Naive thymus-derived CD4-positive, alpha-beta T cell (primary cell): ENCODE measurements at places on chromosomes 13 and 19.

DNA sequence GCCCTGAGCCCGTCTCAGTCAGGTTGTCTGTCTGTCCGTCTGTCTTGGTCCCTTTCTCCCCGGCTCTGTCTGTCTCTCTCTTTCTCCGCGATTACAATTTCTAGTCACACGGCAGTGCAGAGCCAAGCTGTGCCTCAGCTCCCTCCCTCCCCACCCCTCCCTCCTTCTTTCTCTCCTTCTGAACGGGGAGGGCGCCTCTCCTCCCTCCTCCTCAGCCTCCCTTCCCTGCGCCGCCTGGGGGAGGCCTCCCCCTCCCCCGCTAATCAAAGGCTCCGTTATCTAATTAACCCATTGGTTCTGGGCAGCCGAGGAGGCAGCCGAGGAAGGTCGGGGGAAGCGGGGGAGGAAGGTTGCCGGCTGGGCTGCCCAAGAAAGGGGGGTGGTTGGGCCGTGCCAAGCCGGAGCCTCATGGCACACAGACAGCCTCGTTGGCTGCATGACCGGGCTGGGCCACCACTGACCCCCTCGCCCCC, 16.5 kb downstream of the LRRC4B start:
- no peak for DNase-seq

DNA sequence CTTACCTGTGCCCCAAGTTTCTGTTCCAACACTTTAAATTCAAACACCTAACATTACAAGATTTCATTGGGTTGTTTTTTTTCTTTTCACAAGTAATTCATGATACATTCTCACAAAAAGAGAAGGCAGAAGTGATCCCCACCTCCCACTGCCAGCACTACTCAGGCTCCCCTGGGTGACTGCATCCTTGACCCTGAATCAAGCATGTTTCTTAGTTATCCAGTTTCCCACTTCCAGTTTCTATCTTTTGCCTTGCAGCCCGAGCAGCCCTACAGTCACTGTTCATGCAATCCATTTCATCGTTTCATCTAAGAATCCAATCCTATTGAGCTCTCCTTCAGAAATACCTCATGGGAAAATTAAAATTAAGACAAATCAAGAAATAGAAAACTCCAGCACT, 61.4 kb downstream of the RNASEH2B start:
- no peak for DNase-seq

- DNase-seq: no peak
These were observed 84.3 kb downstream of the RNASEH2B start for GRCh38 chr13:50993934-50994333.

- DNase-seq: no peak
These were observed 23.4 kb upstream of the CEACAM21 start for GRCh38 chr19:41552558-41552957.

DNA sequence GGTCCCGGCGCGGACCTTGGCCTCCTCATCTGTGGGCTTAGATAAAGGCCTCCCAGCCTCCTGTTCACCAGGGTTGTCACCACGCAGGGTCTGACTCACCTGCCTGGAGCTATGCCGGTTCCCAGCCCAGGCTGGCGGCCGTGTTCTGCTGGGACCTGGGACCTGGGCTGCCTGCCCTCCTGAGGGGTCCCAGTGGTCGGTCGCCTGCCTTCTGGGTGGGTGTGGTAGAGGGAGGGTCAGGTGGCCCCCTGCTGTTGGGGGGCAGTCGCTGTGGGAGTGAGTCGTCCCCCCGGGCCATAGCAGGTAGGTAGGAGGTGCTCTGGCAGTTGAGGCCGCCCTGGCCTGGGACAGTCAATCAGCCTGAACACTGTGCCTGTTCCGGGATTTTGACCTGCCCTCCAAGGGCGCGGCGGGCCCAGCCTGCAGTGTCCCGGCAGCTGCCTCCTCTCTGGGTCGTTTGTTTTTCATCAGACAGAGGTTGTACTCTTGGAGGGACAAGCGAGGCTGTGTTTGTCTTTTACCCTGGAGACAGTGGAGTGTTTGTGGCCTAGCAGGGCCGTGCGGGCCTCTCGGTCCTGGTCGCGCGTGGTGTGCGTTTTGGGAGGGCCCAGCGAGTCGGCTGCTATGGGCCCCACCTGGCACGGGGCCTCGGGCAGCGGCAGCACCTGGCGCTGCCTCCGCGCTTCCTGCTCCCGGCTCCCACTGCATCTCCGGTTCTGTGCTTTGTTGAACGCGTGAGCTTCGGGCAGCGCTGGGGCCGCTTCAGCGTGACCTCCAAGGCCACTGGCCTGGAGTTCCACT, 2.6 kb downstream of the ADAT3 start:
- no peak for DNase-seq

GRCh38 chr13:113429608-113429985, 23.7 kb downstream of the ADPRHL1 start:
- DNase-seq: no peak

DNA sequence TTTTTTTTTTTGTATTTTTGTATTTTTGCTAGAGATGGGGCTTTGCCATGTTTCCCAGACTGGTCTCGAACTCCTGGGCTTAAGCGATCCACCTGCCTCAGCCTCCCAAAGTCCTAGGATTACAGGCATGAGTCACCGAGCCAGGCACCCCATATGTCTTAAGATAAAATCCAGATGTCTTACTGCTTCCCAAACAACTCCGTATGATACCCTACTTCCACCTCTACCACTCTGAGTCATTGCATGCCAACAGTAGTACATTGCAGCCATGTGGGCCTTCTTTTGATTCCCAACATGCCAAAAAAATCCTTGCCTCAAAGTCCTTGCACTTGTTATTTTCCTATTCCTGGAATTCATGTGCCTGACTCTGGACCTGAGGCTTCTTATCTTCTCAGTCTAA, 799.2 kb downstream of the GPC5 start:
- no peak for DNase-seq
